COR-L47 (cell line): ENCODE measurements at places on chromosomes 16 and 17.

DNA sequence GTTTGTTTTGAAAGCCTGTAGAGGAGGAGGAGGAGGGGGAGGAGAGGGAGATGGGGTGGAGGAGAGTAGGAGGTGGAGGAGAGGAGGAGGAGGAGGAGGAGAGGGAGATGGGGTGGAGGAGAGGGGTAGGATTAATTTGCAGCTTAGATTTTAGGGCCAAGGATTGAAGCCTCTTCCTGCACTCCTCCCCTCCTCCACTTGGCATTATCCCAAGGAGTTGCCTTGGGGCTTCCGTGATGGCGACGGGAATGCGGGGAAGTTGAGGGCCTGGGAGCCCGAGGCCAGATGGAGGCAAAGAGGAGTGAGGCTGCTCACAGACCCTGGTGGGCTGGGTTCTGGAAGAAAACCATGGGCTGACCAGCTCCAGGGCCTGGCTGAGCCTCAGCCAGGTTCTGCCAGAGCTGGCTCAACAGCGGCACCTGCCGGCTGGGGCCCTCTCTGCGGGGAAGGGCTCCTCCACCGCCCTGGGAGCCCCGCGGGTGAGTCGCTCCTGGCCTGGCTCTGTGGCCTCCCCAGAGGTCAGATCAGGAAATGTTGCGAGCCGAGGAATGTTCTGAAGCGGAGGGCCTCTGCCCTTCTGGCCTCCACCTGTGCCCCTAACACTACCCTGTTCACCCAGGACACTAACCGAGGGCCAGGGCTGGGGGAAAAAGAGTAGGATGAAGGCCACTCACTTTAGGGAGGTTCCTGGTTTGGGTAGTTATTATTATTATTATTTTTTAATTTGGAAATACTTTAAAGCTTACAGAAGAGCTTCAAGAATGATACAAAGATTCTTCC, 23.9 kb upstream of the FMNL1 start:
- DNase-seq = peak; percentile 73

GRCh38 chr17:11582217-11582616, 16.1 kb upstream of the DNAH9 start:
- no peak for DNase-seq

- no peak for DNase-seq
These were observed at the start of gene MEIOC for GRCh38 chr17:44655983-44656710. Gene MEIOC (plus strand): TSS chr17:44656468. CDS start chr17:44656614, 146 bp downstream.

DNA sequence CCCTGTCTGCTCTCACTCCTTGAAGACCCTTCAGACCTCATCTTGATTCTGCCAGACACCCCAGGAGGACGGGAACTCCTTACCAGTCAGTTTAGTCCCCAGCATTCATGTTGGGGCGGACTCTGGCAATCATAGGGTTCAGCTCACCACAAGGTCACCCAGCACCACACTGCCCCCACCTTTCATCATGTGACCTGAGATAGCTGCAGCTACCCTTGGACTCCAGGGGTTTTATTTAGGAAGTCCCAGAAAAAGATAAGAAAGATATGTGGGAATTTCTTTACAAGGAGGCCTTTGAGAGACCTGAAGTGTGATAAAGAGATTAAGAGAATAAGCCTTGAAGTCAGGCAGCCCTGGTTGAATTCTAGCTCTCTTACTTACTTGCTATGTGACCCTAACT, 59.8 kb upstream of the NLK start:
- DNase-seq = no peak

DNA sequence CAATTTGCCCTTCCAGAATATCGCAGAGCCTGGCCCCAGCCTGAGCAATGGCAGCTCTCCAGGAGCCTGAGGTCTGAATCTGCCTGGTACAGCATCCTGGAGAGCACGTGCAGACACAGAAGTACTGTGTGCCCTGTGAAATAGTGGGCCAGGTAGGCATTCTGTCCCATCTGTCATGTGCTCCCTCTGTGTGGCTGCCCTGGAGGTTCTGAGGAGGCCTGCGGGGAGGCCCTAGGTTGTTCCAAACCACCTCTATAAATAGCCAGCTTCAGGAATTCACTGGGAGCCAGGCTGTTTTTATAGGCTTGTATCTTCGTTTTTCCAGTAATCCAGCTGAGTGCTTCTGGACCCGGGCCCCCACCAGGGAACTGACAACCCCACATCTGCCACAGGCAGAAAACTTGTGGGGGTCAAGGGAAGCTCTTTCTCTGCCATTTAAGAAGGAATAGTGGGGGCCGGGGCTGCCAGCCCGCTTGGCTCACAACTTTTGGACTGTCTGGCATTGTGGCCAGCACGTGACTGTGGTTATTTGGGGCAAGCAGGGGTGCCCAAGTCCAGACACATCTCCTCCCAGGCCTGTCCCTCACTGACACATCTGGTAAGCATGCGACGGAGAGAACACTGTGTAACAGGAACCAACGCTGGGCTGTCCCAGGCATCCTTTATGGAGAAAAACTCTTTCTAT, 356.3 kb upstream of the TNRC6C start:
- DNase-seq = no peak

DNA sequence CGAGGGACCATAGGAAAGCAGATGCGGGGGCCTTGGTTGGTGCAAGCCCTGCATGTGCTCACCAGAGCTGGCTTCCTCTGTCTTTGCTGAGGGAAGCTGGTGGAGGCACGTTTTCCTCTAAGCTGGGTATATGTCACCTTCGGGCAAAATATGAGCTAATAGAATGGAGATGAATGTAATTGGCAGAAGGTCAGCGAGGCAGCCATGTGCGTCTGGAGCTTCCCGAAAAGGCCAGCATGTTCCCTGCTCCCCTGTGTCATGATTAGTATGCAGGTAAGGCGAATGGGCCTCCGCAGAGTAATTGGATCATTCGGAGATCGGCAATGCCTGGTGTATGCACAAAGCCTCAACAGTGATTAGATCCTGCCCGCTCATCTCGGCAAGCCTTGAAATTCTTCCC, 806.2 kb upstream of the EEF2KMT start:
- DNase-seq = no peak

GRCh38 chr17:40139566-40140058, 725 bp upstream of the CASC3 start:
- DNase-seq = no peak

DNA sequence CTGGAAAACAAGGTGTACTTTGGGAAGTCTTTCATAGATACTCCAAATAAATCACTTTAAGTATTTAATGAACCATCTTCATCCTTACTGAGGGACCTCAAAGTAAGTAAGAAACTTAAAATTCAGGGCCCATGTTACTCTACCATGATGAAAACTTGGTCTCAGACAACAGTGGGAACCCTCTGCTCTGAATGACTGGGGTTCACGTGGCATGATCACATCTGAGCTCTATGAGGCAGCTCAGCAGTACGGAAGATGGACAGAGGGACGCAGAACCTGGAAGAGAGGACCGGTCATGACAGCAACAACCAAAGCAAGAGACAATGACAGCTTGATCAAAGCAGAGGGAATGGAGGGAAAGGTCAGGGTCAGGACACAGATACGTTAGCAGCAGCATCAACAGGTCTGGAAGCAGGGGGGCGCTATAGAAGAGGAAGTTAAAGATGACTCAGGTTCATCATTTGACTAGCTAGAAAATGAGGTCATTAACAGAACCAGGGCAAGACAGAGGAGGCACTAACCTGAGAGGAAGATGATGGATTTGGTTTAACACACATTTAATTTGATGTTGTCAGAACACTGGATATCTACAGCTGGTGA, 9.5 kb downstream of the XPO6 start:
- DNase-seq = no peak

DNA sequence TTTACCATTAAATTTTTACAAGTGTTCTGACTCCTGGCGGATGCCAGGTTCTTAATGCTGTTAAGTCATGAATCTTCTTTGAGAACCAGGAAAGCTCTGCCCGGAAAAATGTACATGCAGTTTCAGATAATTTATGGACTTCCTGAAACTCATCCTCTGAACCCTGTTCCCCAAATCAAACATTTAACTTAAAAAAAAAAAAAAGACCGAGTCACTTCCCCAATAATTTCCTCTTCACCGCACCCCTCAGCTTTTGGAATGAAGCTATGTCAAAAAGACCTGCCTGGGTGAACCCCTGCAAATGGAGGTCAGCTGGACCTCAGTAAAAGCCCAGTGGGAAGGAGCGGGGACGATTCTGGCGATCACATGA, 15.0 kb downstream of the ZNF232 start:
- no peak for DNase-seq

GRCh38 chr16:79659344-79659743, 58.8 kb upstream of the MAF start:
- DNase-seq = no peak

GRCh38 chr16:84829168-84829965, 9.6 kb downstream of the CRISPLD2 start:
- no peak for DNase-seq

DNA sequence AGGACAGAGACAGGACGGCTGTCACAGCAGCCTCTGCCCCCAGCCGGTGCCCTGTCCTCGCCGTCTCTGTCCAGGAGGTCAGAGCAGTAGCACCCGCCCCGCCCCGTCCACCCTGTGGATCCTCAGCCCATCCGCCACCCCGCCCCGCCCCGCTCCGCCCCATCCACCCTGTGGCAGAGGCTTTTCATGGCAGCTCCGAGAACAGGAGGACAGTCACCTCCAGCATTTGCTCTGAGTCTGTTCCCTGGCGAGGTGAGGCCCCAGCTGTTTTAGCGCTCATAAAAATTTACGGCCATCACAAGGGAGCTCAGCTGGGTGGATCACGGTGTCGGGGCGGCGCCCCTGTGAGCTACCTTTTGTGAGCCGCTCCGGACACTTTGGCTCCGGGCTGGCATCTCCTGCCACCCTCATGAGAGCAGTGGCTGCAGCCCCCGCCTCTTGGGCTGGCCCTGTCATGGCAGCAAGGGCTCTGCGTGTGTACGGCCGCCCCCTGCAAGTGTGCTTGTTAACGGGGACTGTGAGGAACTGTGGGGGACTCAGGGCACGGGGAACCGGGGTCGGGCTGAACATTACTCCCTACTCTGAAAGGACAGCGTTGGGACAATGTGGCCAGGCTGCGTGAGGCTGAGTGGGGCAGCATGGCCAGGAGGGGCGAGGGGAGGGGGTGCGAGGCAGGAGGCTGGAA, 32.3 kb upstream of the GNG13 start:
- DNase-seq = no peak
